ENCODE measurements at places on chromosomes 12 and 14.

GRCh38 chr14:39581474-39581873, 149.2 kb upstream of the FBXO33 start:
- no peak for DNase-seq

GRCh38 chr14:41875116-41875515, 268.4 kb downstream of the LRFN5 start:
- no peak for DNase-seq

DNA sequence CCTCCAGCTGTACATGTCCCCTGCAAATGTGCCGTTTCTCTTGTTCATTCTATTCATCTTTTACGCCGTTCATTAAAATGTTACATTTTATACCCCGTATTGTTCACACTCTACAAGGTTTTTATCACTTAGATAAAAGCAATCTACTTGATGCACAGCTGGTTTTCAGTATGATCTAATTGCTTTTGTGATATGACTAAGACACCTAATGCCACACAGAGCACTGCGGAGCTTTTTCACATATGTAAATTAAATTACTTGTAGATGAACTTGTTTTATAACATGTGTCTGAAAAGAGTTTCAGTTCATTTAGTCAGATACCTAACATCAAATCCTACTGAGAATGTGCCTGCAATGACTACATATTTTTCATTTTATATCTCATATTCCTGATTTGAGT, 40.9 kb upstream of the RERGL start:
- no peak for DNase-seq

DNA sequence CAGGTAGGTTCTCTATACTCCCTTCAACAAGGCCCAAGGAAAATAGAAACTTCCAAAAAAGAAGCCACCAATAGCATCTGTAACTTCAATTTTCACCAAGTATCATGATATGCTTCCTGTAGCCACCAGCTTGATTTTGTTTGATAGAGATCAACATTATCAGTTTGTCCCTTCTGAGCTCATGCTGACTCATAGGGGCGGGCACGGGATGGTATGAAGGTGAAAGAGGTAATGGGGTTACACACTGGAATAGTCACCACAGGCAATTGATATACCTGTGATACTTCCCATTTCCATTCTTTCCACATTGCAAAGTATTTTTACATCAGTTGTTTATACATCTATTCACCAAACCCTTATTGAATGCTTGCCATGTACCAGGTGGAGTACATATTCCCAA, 134.1 kb downstream of the KCNA5 start:
- DNase-seq: no peak

- no peak for DNase-seq
Observed at GRCh38 chr14:103510724-103511693, 11.6 kb downstream of the CKB start.

- no peak for DNase-seq
Observed at GRCh38 chr12:64720884-64721283, 38.3 kb downstream of the GNS start.

- no peak for DNase-seq
Observed at GRCh38 chr12:9030776-9031175, 41.4 kb downstream of the KLRG1 start.

DNA sequence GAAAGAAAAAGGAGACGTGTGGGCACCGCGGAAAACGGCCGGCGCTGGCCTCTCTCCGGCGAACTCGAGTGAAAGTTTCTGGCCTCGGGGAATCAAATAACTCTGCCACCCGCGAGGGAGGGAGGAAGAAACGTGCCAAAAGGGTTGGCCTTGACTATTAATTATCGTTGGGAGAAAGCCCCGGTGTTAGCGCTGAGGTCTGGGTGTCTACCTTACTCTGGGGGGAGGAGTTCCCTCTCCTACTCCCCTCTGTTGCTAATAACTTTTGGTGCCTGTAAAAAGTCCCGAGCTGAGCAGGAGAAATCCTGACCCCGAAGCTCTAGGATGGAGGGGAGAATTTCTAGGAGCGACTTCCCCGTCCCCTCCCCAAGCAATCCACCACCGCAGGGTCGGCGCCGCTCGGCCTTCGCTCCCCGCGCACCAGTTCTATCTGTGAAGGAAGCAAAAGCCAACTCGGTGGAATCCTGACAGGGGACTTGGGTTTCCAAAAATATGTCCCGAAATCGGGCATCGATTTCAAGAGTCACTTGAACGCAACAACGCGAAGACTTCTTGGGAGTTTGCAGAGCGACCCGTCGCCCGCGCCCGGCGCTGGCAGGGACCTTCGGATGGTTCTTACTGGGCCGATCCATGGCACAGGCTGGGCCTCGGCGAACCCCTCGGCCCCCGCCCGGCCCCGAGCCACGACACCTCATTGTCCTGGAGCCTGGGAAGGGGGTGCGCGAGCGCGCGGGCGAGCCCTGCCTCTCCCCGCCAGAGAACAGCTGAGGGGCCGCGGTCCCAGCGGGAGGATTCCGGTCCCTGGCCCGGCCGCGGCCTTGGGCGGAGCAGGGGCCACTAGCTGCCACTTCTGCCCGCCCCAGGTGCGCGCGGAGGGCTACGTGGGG, 1.7 kb downstream of the OTX2 start:
- DNase-seq: no peak

DNA sequence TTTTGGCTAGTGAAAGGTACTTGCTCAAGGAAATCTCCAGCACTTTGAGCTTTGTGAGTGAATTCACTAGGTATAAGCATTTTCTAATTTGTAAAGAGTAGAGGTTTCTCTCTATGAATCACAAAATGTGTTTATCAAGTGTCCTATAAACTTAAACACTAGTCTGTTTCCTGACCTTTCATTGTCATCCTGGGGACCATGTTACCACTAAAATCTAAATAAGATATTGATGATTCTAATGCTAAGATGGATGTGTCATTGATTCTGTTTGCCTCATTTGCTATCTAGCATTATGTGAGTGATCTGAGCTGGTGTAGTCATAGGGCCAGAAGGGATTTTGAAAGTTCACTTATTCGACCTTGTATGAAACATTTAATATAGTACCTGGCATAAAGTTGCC, 80.4 kb upstream of the DNM1L start:
- DNase-seq: no peak

DNA sequence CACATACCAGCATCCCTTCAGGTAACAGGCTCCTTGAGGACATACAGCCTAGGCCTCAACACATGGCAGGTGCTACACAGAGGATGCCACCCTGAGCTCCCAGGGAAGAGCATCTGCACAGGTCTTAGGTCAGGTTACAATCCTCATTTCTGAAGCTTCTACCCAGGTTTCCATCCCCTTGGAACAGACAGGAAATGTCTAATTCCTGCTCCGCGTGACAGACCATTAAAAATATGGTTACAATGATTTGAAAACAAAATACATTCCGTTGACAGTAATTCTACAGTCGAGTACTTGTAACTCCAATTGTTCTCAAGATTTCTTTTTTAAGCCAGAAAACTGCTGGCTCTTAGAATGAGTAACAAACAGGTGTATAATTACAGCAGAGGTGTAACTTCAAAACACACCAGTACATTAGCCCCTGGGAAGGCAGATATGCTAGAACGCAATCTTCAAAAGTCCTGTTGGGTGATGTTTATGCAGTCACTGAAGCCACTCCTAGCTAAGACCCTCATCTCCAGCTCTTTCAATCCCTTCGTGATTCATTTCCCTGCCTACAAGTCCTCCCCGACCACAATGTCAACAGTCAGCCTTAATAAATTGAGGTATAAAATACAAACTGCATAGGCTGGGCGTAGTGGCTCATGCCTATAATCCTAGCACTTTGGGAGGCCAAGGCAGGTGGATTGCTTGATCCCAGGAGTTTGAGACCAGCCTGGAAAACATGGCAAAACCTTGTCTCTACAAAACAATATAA, 11.6 kb downstream of the SETD3 start:
- DNase-seq: no peak

GRCh38 chr14:72888192-72888591, 5.7 kb downstream of the DPF3 start:
- DNase-seq: no peak

DNA sequence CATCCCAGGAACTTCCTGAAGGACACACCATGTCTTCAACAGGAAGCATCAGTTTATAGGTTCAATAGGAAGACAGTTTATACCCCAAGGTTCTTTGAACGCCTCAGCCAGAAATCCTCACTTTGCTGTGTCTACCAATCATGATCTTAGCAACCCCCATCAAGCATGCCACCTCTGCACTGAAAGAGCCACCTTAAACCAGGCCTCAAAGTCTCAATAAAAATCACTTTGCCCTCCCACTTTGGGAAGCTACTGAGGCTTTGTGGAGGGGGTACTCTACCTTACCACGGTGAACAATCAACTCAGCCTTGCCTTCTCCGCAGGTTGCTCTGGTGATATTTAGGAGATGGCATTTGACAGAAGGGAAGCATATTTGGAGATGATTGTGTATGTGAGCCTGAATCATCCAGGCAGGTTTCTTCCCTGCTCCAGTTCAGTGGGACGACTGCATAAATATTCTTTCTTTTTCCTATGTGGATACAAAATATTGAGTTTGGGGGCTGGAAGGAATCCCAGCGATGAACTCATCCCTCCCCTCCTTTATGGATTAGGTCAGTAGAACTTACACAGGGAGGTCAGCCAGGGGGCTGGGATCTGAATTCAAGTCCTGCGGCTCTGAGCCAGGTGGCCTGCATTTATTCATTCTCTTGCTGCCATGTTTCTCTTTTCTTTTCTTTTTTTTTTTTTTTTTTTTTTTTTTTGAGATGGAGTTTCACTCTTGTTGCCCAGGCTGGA, 42.8 kb upstream of the VASH1 start:
- DNase-seq: no peak

GRCh38 chr12:92562063-92562734, 140.6 kb upstream of the PLEKHG7 start:
- DNase-seq: no peak

- no peak for DNase-seq
Observed at GRCh38 chr12:30965613-30965985, 39.1 kb downstream of the TSPAN11 start.

DNA sequence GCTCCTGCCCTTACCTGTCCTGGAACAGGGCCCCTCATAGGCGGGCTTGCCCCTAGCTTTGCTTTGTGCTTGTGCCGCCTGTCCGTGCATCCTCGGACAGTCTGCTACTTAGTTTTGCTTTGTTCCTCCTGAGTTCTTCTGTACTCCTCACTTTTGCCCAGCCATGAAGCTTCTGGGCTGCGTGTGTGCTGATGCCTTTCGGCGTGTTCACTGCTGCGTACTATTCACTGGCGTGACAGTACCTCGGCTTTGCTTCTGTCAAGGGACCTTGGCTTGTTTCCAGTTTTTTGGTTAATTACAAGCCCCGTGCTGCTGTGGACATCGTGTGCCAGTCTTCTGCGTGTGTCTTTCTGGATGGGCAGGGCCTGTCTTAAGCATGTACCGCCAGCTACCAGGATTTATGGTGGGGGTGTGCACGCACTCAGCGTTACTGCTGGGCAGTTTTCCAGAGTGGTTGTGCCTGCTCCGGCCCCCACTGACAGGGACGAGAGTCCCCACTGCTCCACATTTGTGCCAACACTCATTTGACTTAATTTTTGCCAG, 2.5 kb downstream of the PACS2 start:
- DNase-seq: no peak

- peak; percentile 8 for DNase-seq
Observed at GRCh38 chr12:20212658-20213555, 155.4 kb upstream of the PDE3A start.

GRCh38 chr14:94136575-94137331, 7.3 kb upstream of the IFI27L2 start:
- DNase-seq: peak; percentile 26

DNA sequence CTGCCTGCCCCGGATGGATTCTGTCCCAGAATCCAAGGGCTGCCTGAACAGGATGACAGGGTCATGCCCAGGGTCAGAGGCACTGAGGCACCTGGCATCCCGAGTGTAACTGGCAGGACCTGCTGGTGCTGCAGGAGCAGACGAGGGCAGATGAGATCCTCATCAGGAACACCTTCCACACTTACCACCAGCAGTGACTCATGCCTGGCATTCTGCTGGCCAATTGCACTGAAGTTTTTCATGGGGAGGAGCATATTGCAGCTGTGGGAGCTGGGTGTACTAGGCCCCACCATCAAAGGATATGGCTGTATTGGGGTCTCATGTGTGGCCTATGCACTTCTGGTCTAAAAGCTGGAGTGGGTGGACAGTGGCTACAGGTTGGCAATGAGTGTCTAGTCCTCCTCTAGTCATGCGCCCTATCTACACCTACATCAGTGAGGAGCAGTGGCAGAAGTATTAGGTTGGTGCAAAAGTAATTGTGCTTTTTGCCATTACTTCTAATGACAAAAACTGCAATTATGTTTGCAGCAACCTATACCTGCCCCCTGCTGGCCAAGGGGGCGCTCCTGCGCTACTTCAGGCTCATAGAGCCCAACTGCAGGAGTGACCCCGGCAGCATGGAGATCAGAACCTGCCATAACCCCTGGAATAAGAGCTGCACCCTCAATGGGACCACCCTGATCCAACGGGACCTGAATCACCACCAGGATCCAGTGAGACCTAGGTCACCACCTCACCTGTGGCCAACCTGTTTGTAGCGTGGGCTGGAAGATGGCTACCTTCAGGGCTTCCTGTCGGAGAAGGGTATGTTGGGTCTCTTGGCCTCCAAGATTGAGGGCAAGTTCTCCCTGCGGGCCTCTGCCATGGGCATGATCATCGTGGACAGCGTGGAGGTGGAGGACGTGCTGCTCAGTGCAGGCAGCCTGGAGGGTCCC, 8.0 kb upstream of the C12orf42 start:
- no peak for DNase-seq

DNA sequence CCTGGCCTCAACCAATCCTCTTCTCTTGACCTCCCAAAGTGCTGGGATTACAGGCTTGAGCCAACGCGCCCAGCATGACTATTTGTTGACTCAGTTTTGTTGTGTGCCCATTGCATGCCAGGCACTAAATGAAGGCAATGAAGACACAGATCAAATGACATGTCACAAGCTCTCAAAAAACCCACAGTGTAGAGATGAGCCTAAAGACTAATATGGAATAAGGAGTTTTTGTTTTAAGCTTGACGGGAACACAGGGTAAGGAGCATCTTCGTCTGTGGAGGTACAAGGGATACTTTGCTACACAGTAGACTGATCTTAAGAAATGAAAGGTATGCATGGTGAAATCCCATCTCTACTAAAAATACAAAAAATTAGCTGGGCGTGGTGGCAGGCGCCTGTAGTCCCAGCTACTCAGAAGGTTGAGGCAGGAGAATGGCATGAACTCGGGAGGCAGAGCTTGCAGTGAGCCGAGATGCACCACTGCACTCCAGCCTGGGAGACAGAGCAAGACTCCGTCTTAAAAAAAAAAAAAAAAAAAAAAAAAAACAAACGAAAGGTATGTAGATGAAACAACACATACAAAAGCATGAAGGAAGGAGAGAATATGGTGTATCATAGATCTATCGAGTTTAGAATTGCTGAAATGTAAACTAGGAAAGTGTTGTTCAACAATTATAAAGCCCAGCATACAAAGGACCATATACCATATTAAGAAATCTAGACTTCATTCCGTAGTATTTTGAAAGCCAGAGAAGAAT, 122.1 kb upstream of the PTPRB start:
- DNase-seq: no peak

DNA sequence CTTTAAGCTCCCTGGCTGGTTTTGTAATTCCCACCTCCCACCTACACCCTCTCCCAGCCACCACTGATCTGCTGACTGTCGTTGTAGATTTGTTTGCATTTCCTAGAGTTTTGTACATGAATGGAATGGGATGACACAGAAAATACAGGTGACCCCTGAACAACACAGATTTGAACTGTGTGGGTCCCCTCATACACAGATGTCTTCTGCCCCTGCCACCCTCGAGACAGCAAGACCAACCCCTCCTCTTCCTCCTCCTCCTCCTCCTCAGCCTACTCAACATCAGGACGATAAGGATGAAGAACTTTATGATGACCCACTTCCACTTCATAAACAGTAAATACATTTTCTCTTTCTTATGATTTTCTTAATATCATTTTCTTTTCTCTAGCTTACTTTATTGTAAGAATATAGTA, 28.8 kb downstream of the SYNE3 start:
- DNase-seq: no peak
